ENCODE measurements at places on chromosomes 7 and 10.

GRCh38 chr10:80132299-80133139 is at the start of gene PLAC9:
TSS of gene PLAC9 (plus strand) at chr10:80132730. CDS start at chr10:80132763, 33 bp downstream.
- no peak for DNase-seq

GRCh38 chr7:106116161-106116704 is 4.1 kb upstream of the SYPL1 start:
- no peak for DNase-seq

DNA sequence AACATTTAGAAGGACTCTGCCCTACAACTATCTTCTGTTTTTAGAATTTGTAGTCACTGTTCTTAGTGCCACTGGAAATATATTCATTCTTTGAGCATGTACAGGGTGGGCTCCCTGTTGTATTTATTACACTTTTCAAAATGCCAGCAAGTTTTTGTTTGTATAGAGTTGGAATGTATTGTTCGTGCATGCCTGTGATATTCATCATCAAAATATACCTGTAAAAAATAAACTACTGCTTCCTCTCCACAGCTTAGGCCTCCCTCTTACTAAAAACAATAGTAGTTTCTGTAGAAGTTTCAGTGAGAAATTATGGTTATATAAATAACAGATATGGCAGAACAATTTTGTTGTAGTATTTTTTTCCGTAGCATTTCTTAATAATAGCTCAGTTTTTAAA is 61.6 kb downstream of the NHLRC2 start:
- no peak for DNase-seq

DNA sequence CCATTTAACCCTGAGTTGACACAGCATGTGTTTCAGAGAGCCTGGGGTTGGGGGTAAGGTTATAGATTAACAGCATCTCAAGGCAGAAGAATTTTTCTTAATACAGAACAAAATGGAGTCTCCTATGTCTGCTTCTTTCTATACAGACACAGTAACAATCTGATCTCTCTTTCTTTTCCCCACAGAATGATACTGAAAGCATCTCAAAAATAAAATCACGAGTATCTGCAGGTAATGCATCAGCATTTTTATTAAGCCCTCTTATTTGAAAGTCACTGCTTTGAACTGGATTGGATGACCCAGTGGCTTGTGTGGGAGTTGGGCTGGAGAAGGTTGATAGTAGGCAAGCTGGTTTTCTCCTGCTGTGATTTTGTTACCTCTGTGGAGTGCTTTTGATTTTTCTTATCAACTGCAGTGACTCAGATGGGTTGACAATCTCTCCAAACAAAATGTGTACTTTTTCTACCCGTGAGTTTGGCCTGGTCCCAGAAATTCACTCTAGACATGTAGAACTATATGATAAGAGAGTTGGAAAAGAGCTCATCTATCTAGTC is 253.5 kb upstream of the PRKCQ start:
- DNase-seq = no peak

Measured in HCT116 (cell line).